Stimulated activated effector memory CD8-positive, alpha-beta T cell treated with anti-CD3 and anti-CD28 coated beads, Interleukin-12 subunit alpha, Interleukin-12 subunit beta, amount 100 ng/mL, for 72 hours (primary cell): ENCODE measurements at places on chromosomes 7 and 10.

- no peak for DNase-seq
Observed at GRCh38 chr10:104906112-104906511, 265.0 kb downstream of the SORCS3 start.

DNA sequence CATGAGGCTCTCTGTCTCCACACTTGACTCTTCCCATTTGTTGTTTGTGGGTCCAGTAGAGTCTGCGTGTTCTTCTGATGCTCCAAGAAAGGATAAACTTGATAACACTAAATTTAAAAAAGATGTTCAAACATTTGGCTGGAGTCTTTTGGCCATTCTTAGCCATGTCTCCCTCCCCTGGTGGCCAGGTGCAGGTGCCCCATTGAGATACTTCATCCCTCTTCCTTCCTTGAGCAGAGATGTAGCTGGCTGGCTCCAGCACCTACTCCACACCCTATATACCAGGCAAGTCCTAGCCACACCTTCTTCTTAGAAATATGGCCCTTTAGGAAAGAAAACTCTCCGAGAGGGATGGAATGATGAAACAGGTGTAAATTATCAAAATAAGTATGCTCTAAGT, 103.2 kb upstream of the GJD4 start:
- no peak for DNase-seq

- no peak for DNase-seq
Observed at GRCh38 chr7:16989811-16990413, 108.1 kb upstream of the AGR3 start.

GRCh38 chr7:135757719-135758411, 9.3 kb upstream of the FAM180A start:
- DNase-seq = no peak

DNA sequence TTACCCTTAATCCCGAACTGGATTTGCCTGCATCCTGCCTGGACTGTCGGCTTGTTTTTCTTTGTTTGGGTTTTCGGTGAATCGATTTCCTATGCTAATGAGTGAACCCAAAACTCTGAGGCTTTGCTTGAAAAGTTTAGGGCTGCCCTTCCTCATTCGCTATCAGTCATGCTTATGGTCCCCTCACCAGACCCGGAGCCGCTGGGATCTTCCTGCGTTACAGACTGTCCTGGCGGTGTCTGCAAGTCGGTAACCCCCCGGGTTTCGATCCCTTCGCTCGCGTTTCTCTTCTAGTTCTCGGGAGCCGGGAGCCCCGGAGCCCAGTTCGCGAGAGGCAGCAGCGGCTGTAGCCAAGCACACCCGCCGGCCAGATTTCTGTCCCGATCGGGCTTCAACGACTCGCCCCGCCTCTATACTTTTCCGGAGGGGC, 2.2 kb downstream of the EMX2 start:
- no peak for DNase-seq

DNA sequence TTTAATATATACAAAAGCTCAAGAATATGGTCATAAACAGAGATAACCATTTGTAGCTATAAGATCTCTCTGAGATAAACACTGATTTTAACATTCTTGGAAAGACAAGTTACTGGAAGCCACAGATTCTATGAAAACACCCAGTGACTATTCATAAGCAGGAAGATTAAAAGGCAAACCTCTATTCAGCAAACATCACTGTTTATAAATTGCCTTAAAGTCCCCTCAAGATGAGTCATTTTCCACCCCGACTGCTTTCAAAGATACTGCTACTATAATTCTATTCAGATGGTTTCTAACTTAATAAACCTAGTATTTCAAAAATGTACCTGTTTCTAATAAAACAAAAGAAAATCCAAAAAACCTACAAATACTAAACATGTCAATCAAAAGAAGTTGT, 21.0 kb downstream of the TM9SF3 start:
- DNase-seq = no peak

GRCh38 chr10:110372656-110373055, 67.9 kb upstream of the SMNDC1 start:
- no peak for DNase-seq

- no peak for DNase-seq
Observed at GRCh38 chr10:12459340-12459739, 110.0 kb downstream of the CAMK1D start.

- no peak for DNase-seq
Observed at GRCh38 chr7:130266258-130266960, at the start of gene CPA2. CPA2 (plus strand) TSS chr7:130266863; CDS start chr7:130266882, 19 bp downstream.

GRCh38 chr7:155882596-155882995, 70.3 kb upstream of the SHH start:
- DNase-seq = no peak

GRCh38 chr10:114379631-114380041, 24.7 kb downstream of the AFAP1L2 start:
- no peak for DNase-seq

DNA sequence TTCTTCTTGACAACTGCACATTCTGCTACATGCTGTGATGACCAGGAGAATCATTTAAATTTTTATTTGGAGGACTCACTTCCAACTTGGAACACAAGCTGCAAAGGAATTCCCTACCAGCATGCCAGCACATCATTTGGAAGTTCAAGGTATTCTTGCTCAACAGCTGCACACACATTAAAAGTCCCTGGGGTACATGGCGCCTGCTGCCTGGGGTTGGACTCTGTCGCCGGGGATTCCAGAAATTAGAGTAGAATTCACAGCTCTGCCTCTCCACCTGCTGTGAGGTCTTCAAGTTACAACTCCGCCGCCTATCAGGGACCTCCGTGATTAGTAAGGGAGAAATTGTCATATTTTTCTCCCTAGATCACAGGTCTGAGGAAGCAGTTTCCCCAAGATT, 1.1 kb downstream of the ZNF32 start:
- no peak for DNase-seq

DNA sequence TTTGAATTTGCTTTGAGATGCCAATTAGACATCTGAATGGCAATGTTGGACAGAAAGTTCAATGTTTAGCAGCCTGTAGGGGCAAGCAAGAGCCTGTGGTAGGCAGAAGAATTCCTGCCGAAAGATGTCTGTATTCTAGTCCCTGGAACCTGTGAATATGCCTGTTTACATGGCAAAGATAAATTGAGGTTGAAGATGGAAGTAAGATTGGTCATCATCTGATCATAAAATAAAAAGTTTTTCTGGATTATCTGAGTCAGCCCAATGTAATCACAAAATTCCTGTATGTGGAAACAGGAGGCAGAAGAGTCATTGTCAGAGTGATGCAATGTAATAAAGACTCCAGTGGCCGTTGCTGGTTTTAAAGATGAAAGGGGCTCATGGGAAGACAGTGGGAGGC, 430.5 kb downstream of the MDFIC start:
- DNase-seq = no peak

DNA sequence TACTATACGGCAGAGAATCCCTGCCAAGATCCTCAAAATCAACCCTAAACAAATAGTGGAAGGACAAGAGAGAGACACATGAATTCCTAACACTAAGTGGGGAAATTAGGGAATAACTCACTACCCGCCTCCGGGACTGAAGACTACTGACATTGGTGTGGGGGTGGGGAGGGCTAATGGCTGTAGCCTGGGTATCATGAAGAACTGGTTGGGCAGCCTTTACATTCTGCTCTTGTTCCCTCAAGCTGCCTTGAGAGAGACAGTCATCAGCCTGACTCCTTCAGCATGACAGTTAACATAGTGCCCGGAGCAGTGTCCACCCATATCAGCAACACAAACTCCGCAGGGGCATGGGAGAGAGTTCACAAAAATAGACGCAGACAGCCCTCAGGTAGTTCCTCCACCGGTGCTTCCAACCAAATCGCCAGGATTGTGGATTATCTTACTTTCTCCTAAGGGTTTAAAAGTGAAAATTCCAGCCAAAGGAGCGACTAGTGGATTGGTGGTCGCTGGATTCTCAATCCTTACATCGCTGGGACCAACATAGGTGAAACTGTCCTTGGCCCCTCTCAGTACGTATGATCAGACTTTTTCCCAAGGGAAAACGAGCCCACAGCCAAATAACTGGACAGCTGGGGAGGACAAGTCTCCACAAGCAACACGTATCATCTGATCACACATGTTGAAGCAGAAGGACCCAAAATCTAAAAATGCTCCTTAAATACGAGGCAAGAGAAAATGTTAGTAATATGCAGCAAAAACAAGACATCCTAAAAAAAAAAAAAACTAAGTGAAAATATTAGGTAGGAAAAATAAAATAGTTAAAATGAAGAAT, 22.6 kb downstream of the TMEM254 start:
- no peak for DNase-seq

DNA sequence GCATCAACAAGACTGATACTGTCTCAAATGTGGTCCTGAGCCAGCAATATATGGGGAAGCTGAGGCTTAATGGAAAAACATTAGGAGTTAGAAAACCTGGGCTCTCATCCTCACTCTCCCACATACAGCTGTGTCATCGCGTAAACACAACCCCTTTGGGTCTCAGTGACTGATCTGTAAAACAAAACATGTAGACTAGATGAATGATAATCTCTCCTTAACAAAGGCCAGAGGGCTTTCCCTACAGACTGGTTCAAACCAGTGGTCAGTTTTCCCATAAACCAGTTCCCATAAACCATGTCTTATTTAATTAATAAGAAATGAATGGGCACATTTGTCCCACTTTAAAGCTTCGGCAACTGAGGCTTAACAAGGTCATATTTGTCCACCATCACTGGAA, 48.1 kb downstream of the OSBPL3 start:
- no peak for DNase-seq

DNA sequence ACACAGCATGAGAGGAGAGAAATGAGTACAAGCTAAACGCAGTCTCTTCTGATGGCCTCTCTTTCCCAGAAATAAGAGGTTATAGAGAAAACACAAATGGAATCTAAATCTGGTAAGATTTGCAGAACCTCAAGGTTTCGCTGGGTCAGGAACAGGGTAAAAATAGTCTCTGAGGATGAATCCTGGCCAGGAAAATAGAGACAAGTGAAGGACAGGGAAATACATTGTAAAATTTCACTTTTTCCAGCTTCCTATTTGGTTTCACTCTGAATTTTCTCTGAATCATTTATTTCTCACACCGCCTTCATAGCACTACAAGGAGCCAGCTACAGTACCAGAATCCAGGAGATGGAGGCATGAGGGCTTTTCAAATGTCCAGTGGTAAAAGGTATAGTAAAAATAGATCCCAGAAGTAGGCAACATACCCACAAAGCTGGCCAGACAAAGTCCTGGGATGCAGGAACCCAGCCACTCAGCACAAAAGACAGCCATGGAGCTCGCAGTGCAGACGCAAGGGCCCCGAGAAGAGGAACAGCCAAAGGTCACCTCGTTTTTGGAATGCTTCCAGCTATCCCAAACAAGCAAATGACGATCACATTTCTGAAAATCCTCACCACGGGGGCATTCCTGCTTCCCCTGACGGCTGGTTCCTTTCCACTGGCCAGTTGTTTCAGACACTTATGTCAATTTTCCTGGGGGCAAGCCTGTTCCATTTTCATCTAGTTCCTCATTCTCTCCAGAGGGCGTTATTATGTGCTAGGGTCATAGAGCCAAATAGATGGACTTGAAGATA, 21.5 kb upstream of the IKZF1 start:
- no peak for DNase-seq

DNA sequence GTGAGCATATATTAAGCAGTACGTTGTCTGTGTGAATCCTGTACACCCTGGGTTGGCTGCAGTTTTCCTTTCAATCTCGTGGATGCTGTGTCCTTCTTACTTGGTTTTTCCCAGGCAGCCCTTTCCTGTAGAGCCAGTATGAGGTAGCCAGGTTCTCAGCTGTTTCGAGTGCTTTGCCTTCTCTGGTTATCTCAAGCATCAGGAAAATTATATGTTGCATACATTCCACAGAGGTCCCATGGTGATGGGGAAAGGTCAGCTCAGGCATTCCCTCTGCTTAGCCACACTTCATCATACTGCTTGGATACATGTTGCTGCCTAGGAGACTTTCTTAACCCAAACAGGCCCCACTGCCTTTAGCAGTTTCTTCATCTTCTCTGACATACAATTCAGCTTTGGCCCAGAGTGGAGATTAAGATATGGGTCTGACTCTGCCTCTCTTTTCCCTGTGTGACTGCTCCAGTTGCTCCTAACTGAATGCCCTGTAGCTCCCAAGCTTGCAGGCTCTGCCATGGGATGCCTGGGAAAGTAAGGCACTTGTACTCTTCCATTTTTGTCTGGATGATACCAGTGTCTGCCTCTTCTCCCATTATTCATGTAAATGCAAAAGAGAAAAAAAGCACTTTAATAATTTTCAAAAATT, 11.3 kb downstream of the GNAI1 start:
- no peak for DNase-seq

DNA sequence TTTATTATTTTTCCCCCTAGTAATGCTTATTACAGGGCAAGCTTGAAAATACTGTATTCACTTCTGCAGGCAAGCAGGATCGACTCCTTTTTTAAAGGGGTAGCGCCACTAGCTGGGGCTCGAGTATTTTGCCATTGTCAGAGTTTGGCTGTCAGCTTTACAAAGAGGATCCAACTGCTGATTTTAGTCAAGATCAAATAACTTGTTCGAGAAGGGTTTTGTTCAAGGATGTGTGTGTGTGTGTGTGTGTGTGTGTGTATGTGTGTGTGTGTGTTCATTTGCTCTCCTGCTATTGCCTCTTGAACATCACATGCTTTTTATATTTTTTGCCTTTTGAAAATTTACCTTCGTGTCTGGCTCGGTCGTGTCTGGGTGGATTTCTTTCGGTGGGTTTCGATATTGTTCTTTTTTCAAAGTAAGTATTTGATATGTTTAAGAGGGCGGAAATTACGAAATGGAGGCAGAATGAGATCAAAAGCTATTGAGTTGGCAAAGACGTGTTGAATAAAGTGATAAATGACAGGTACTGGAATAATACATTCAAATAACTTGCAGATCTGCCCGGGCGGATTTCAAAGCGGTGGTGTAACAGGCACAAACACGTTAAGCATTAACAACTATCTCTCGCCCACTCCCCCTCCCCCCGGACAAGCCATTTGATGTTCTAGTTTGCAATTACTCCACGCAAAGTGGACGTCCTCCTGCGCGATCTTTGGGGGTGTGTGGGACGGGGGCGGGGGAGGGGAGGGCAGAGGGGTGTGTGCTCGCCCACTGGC, 1.1 kb downstream of the ARID5B start:
- DNase-seq = peak; percentile 74

DNA sequence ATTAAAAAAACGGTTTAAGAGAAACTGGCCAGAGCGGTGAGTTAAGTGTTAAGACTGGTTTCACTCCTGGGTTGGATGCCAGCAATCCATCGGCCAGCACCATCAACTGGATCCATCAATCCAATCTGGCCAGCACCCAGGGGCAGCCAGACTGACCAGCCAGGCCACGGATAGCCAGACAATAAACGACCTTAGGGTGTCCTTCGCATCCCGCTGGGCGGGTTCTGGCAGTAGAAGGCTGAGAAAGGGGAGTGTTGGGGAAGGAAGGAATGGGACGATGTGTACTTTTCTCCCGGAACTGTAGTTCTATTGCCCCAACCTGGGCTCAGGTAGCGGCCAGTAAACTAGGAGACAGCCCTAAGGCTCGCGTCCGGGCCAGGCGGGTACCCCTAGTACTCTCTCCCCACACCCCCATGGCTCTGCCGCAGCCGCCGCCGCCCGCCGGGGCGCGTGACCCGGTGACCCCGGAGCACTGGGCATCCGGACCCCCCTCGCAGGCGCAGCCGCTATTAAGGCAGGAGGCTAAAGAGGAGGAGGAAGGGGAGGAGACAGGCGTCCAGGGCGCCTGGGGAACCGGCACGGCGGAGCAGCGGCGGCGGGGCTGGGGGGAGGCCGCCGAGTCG, at the start of gene CASD1:
Gene CASD1 (plus strand): TSS at position 546 of the 623 bp plus-strand sequence. CDS start 276 bp downstream, outside the sequence.
- DNase-seq = peak; percentile 82
